ENCODE measurements at places on chromosomes 16 and 17.

DNA sequence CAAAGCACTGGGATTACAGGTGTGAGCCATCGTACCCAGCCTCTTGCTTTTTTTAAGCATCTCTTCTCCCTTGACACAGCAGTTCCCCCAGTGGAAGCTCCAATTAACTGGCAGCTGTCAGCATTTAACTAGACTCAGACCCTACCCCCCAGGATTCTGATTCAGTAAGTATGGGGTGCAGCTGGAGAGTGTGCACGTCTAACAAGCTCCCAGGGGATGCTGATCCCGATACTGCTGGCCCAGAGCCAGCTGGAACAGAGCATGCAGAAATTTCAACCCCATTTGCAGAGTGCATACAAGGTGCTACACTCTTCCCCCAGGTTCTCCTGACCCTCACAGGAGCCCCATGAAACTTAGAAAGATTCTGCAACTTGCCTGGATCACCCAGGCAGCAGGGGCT is 27.7 kb upstream of the BCO1 start:
- DNase-seq, result no peak

DNA sequence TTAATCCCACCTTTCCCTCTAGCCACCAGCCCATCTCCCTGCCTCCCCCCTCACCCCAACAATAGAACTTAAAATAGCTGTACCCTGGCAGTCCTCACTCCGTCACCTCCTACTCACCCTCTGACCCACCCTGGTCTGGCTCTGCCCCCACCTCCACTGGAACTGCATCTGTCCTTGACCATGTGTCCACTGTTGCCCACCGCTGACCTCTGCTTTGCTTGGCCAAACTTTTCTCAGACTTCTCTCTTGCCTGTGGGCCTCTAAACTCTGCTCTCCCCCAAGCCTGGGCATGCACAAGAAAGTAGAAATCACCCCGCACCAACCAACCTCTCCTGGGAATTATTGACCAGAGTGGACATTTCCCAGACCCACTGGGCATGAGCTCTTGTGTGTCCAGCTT is 169.8 kb downstream of the WSCD1 start:
- DNase-seq, result no peak

DNA sequence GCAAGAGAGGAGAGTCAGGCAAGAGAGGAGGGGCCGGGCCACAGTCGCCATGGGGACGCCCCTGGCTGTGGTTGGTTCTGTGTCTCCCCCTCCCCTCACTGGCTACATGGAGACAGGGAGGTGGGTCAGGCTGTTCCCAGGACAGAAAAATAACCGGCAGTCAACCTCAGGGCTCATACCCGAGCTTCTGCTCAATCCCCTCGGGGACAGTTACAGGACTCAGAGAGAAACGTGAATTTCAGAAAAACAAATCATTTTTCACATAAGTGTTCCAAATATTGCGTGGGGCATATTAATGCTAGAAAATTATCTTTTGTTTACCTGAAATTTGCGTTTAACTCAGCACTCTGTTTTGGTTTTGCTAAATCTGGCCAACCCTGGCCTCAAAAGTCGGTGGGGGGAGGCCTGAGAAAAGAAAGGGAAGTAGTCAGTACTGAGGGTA is 22.2 kb upstream of the CPSF4L start:
- DNase-seq, result no peak

DNA sequence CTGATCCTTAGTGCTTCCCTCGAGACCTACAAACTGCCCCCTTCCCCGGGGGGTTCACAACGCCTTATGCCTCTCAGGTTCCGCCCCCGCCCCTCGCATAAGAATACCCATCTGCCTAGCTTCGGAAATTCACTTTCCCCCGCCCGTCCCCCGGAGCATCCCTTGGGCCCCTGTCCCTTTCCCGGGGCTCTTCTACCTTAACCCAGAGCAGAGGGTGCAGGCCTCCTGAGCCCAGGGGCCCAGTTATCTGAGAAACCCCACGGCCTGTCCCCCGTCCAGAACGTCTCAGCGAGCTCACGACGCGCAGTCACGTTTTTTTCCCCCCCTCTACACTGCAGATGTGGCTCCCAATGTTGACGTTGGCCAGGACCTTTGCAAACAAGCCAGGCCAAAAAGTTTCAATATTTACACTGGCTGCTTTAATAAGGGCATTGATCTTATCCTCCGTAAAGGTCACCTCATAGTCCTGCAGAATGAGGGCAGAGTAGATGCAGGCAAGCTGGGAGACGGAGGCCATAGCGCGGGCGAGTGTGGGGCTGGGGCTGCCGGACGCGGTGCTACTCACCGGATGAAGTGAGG is 1.4 kb upstream of the NBR1 start:
- no peak for DNase-seq

GRCh38 chr17:70365091-70365583 is 195.8 kb downstream of the KCNJ2 start:
- DNase-seq, result peak; percentile 58

Measured in CD14-positive monocyte (primary cell).